ENCODE measurements at places on chromosomes 1 and 21. TPM values are rescaled to one million over a fixed set of nuclear protein-coding genes. Genes with fewer than 3 reads are reported as not detected.

Gene FCGR1A
- 0.53 TPM for total RNA-seq

Gene RNU1-1
- total RNA-seq, result 3,866 TPM

Gene PTPRF
- not detected for total RNA-seq

DNA sequence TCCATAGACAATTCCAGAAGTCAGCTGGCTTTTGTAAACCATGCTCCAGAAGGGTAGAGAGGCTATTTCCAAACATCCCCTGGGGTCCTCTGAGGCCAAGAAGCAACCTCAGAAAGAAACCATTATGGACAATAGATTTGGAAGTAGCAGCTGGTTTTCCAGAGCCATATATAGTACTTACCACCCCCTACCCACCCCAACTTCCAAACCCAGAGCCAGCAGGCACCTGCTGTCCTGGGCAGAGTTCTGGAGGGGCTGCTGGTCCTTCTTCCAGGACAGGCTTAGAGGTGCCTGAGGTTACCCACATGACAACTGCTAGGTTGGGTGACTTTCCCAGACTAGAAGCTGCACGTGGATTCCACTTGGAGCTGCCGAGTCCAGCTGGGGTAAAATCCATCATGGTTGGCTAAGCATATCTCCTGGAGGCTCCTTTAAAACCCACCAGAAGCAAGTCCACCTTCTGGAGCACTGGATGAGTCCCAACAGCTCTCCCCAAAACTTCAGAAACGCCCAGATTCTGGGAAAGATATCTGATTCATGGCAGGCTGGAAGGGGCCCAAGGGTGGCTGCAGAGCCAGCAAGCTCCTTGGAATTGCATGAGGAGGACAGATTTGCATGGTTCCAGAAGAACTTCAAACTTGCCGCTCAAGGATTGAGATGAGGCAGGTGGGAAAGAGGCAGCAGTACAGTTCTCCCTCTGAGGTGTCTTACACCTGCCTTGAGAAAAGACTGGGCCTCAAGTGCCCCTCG lies 5.8 kb downstream of the MYCL start:
- no peak for DNase-seq

DNA sequence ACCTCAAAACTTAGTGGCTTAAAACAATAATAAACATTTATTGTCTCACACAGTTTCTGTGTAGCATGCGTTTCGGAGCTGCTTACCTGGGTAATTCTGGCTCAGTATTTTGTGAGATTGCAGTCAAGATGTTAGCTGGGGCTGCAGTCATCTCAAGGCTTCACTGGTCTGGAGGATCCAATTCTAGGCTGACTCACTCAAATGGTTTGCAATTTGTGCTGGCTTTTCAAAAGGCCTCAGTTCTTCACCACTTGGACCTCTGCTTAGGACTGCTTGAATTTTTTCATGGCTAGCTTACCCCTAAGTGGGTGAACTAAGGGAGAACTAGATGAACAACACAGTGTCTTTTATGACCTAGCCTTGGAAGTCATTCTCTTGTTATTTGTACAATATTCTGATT lies 21.0 kb downstream of the XPR1 start:
- DNase-seq, result no peak

Gene SPRR2F
- total RNA-seq, result not detected

GRCh38 chr1:204652497-204652896 lies 33.0 kb downstream of the LRRN2 start:
- DNase-seq, result no peak

DNA sequence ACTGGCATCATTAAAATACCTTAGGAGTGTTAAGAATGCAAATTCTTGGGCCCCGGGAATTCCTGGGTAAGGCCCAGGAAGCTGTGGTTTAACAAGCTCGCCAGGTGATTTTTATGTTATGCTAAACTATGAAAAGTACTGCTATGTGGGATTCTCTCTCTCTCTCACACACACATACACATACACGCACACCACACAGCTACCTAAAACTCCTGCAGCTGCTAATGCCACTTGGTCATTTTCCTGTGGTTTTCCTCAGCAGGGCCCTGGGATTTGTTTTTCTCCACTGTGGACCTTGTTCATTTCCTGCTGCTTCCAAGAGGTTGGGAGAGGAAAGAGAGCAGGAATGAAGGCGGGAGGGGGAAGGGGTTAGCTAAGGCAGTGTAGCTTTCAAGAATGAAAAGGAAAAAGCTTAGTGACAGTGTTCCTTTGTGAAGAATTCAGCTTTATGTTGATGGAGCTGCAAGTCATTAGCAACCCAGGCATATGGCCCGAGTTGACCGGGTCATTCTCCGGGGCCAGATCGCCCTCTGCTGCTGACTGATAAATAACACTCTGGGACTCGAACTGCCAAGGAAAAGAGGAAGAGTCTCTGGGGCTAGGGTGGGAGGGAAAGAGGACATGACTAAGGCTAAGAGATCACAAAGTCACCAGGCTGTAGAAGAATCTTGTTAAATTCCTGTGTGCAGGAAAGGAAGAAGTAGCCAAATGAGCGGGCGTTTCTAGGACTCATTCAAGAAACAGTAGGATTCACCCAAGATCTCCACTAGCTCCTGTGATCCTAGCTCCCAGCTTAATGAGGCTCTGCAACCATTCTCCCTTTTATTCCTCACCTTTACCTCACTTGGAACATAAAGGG lies 30.5 kb upstream of the LRIG2 start:
- DNase-seq, result no peak

Gene S100A7
- not detected for total RNA-seq

- DNase-seq, result no peak
Measured at GRCh38 chr1:201748335-201748734, 80.6 kb upstream of the IPO9 start.

GRCh38 chr1:232764458-232765251 lies 40.6 kb upstream of the MAP10 start:
- no peak for DNase-seq

DNA sequence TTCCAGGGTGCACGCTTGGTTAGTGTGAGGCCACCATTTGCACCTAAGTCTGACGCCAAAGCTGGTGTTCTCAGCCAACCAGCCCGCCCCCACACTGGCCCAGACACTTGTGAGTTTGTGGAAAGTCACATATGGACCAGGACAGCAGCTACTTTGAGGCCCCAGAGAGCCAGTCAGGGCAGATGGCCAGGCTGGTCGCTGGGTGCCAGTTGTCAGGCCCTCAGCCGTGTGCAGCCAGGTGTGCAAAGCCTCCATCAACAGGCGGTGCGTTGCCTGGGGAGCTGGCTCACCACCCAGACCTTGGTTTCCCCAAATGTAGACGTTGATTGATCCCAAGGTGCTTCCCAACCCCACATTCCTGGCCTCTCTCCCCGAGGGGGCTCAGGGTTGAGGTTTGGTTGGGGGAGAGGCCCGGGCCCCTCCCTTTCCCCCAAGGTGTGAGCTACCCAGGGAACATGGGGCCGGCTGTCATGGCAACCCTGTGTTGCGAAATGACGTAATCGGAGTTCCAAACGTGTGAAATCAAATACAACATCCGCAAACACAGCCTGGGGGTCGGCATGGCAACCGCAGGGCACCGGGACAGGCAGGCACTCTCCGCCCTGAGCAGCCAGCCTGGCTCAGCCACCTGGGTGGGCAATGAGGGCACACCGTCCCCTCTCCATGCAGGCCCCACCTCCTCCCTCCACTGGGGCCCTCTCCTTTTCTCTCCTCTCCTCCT lies 42.2 kb upstream of the WNT4 start:
- DNase-seq, result no peak

GRCh38 chr1:106798991-106799390 lies 257.5 kb upstream of the PRMT6 start:
- no peak for DNase-seq

Gene GFI1
- 33.2 TPM for total RNA-seq

DNA sequence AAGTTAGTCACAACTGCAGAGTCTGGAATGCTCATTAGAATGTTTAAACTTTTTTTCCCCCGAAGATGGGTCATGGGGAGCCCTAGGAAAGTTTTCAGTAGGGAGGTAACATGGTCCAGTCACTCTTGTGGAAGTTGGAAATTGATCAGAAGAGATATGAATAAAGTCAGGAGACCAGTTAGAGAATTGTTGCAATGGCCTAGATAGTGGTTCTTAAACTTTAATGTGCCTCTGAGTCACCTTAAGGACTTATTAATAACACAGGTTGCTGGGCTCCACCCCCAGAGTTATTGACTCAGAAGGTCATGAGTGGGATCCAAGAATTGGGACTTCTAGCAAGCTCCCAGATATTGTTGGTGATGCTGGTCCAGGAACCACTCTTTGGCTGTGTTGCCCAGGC lies 3.2 kb upstream of the TFAP2E start:
- DNase-seq, result no peak

- no peak for DNase-seq
Measured at GRCh38 chr1:38018864-38019343, 6.4 kb downstream of the UTP11 start.

Gene MX2
- 98.7 TPM for total RNA-seq

Gene OR14K1
- total RNA-seq, result not detected

DNA sequence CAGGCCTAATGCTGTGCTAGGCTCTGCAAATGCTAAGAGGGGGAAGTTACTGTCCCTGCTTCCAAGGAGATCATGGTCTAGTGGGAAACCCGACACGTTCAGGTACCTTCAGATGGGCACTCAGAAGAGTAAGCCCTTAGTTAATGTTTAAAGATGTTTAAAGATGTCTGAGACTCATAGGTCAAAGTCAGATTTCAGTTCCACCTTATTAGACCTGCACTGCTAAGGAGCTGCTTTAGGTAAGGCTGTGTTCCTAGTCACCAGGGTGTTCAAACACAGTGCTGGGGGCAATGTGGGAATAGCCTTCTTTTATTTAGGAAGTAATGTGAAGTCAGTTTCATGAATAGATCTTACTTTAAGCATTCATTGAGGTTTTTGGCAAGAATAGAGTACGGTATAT lies 3.8 kb upstream of the RUSC1 start:
- no peak for DNase-seq

Gene RNF186
- total RNA-seq, result not detected

DNA sequence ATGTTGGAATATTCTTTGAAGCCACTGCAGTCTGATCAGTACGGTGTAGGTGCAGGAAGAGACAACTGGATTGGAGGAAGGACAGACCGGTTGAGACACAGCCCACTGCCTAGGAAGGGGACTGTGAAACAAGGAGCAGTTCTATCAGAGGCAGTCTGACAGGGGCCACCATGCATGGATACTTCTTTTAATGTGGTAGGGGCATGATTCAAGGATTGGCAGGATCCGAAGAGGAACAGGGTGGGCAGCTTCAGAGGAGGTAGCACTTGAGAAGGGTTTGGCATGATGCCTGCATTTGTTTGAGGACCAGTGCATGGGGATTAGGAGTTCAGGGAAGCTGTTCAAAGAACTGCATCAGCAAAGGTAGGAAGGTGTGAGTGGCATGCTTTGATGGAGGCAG lies 167.9 kb downstream of the DYRK1A start:
- DNase-seq, result no peak

DNA sequence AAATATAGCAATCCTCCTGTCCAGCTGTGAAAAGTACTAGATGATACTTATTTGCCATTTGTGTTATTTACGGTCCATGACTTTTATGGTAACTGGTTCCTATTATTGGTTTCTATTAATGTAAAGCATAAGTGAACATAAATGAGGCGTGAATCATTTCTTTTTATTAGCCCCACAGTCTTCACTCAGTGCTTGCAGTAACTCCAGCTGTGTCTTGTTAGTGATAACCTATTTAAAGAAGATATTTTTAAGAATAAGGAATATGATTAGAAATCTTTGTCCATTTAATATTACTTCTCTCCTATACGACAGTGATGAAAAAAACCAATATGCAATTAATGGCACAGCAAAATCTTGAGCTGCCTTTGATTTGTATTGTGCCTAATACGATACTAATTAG lies 149.9 kb downstream of the SPATA17 start:
- DNase-seq, result no peak

Gene INSRR
- total RNA-seq, result 0.06 TPM

DNA sequence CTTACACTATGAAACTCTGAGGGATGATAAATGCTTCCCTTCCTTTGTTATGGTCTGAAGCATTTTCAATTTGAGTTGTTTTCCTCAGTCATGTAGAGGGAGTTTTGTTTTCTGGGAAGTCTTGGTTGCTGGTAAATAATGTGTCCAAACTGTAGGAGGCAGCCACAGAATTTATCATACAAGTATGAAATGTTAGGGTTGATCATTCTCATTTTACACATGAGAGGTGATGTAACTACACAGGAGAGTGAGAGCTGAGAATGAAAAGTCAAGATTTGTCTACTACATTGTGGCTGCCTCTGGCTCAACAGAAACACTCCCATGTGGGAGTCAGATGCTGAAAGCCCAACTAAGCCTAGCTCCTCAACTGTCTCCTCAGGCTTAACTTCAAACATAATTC lies 182.5 kb upstream of the SGIP1 start:
- DNase-seq, result no peak

DNA sequence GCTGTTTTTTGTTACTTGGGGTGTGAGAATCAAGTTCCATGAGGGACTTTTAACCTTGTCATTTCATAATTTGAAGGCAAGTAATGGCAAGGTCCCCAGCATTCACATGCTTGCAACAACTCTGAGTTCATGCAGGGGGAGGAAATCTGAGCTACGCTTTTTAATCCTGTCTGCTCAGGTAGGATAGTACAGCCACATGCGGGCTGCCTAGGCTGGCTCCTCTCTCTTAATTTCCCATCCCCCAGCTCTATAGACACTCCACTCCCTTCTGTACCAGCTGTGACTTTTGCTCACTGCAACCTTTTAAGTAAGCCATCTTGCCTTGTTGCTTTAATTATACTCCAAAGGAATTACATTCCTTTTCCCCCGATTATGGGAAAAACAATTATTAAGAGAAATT lies 30.1 kb downstream of the PTGFR start:
- no peak for DNase-seq

Gene MATN1
- 0.12 TPM for total RNA-seq

Gene KLHDC9
- 0.53 TPM for total RNA-seq

DNA sequence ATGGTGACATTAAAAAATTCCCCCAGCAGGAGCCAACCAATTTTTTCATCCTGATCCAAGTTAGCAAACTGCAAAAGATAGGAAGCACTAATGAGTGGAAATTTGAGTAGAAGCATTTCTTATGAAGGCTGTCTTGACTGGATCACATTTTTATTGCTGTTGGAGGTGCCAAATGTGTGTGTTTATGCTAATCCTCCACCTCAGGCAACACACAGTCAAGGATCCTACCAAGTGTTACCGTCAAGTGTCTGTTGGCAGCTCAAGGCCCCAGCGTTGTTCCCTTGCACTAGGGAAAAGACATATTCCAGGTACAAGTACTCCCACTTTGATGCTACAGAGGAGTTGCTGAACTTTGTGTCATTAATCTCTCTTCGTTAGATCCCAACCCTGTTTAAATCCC lies 18.3 kb downstream of the METTL18 start:
- no peak for DNase-seq

GRCh38 chr1:208714323-208714722 lies 470.1 kb upstream of the PLXNA2 start:
- no peak for DNase-seq

Gene ANGPTL7
- total RNA-seq, result not detected

- no peak for DNase-seq
Measured at GRCh38 chr1:143691400-143691891, 280.3 kb downstream of the FAM72C start.
